ENCODE measurements at places on chromosomes 1 and 21.

DNA sequence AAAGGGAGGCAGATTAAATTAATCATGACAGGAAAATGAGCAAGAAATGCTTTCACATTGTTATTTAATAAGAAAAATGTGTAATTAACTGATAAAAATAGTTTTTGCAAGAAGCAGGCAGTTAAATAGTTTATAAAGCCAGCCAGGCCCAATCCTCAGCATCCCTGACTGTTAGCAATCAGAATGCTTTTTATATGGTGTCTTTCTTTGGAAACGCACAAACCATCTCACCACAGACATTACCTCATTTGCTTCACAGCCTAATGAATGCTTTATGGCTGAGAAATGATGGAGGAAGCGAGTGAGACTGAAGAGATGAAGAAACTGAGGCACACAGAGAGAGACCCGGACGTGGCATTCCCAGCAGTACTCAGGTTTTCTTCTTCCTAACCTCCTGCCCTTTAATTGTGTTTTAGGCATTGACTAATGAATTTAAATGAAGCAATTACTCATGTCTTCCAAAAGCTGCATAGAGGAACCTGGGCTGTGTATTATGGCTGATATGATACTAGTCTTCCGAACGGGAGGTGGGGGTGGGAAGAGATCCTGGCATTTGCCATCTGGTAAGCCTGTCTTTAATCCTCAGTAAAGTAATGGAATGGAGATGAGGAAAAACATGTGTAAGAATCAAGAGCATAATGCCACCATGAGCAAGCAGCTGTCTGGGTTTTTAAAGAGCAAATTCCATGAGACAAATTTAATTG lies 116.1 kb upstream of the LMO4 start:
- DNase-seq: no peak

DNA sequence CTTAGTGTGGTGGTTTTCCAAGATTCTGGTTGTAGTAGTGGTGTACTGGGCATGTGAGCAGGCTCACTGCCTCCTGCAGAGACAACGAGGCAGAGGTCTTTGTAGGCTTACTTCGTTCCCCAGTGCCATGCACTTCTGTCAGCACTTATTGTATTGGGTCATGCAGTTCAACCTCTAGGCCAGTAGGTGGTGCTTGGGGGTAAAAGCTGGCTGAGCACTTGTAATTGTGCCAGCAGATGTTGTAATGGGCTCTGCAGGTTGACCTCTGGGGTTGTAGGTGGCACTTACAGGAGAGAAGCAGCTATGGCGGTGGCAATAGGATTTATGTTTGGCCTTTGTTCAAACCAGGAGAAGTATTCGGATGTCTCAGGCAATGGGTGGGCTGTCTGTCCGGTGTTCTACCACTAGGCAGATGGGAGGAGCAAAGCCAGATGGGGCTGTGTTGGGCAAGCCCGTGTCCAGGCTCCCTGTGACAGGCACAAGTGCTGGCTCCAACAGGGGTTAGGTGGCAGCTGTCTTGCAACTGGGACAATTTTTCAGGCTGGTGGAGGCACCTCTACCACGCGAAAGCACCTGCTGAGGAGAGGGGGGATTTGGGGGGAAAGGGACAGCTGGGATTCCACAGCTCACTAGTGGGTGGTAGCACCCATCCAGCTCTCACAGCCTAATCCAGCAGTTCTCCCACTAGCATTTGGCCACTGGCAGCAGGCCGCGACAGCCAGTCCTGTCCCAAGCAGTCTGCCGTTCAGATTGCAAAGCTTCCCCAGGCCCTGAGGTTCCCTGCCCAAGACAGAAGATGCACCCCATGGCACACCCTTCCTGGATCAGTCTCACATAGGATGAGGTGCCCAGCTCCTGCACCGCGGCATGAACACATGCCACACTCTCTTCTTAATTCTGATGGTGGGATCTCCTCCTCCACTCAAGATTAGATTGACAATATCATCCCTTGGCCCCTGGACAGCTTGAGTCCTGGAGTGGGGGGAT lies 274.5 kb downstream of the CTH start:
- DNase-seq: no peak

- no peak for DNase-seq
Measured at GRCh38 chr1:187680823-187681222, 852.1 kb downstream of the PLA2G4A start.

DNA sequence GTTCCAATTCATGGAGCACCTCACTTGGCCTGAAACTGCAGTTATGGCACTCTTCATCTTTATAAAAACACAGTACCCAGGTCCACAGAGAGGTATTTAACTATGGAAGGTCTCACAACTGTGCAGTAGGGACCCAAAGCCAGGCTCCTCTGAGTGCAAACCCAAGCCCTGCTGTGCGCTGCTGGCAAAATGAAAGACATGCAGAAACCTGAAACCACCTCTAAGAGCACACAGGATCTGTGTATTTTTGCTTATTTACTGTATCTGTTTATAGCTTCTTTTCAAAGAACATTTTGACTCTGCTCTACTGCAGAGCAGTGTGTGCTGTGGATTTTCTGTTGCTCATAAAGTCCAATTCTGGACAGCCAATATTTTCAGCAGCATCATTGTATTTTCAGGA lies 166.6 kb downstream of the DSCAM start:
- no peak for DNase-seq

GRCh38 chr21:39037807-39038405 lies 145.3 kb downstream of the PSMG1 start:
- DNase-seq: no peak

- DNase-seq: no peak
Measured at GRCh38 chr1:30023339-30024022, 699.9 kb downstream of the MATN1 start.

GRCh38 chr1:11178021-11179015 lies 10.8 kb upstream of the ANGPTL7 start:
- DNase-seq: no peak

DNA sequence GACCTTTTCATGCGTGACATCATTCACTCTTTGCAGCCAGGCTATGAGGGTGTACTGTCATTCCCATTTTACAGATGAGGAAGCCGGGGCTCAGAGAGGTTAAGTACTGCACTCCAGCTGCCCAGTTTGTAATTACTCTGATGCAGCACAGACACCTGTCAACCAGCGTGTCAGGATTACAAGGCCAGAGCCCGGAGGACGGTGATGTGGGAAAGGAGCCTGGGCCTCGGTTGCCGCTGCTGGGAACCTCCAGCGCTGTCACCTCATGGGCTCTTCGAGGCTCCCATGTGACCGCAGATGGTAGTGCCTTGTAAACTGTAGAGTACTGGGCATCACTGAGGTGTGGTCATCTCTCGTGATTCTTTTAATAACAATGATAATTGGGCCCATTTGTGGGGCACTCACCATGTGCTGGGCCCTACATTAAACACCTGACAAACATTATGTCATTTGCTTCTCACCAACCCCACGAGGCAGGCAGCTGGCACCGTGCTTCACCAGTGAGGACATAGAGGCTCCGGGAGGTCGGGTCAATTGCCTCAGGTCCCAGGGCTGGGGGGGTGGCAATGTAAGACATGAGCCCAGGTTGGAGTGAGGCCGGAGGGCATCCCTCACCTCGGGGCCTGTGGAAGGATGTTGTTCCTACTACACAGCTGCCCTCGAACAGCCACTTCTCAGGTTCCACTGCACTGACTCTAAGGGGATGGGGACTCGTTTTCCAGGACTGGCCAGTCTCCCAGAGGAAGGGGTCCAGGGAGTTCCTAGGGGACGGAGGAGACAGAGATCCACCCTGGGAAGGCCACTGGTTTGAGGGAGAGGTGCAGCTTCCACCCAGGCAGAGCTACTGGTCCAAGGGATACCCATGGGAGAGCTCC lies 42.8 kb upstream of the PADI1 start:
- DNase-seq: no peak

GRCh38 chr1:180849031-180849775 lies 63.5 kb upstream of the KIAA1614 start:
- no peak for DNase-seq

DNA sequence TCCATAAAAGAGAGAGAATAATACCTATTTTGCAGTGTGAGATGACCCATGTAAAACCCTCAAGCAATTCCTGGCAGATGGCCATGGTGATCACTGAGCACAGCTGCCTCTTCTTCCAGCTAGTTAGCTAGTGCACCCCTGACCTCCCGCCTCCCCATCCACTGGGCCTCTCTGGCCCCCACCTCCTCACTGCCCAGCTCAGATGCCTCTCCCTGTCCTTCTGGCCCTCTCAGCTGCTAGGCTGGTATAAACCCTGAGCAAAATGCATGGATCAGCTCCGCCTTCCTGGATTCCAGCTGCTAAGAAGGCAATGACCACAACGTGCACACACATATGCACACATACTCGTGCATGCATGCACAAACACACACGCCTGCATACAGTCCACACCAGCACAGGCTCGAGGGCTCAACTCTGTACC lies 117.2 kb downstream of the DMRTB1 start:
- DNase-seq: no peak

GRCh38 chr1:114561333-114561732 lies 20.1 kb downstream of the BCAS2 start:
- no peak for DNase-seq
